ENCODE measurements at places on chromosomes 6 and 20.
A peak's percentile ranks its signal among the peaks of the same experiment; 100 is the strongest.

GRCh38 chr6:52634211-52634610 is 36.7 kb upstream of the TMEM14A start:
- DNase-seq: no peak

- DNase-seq: no peak
Measured at GRCh38 chr20:42572320-42573016, 617.2 kb downstream of the PTPRT start.

- DNase-seq: no peak
Measured at GRCh38 chr20:49464556-49464955, 17.9 kb downstream of the KCNB1 start.

GRCh38 chr20:3901028-3901705 is 12.0 kb downstream of the PANK2 start:
- DNase-seq: no peak

GRCh38 chr6:25682324-25682723 is 30.3 kb downstream of the SCGN start:
- DNase-seq: no peak

DNA sequence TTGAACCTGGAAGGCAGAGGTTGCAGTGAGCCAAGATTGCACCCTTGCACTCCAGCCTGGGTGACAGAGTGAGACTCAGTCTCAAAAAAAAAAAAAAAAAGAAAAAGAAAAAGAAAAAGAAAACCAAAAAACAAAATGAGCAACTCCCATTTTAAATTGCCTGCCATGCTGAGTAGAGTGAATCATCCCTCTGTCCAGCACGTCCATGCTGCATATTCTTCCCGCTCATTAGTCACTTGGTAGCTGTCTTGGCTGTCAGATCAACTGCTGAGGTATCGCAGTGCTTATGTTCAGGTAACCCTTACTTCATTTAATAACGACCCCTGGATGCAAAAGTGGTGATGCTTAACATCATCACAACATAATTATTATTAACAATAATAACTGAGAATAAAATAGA is 72.6 kb upstream of the RNF24 start:
- no peak for DNase-seq

- no peak for DNase-seq
Measured at GRCh38 chr20:4951299-4951698, 50.0 kb downstream of the SLC23A2 start.

GRCh38 chr6:126156973-126157372 is 170.6 kb downstream of the TRMT11 start:
- no peak for DNase-seq

- no peak for DNase-seq
Measured at GRCh38 chr20:63544958-63545516, 2.5 kb downstream of the SRMS start.

DNA sequence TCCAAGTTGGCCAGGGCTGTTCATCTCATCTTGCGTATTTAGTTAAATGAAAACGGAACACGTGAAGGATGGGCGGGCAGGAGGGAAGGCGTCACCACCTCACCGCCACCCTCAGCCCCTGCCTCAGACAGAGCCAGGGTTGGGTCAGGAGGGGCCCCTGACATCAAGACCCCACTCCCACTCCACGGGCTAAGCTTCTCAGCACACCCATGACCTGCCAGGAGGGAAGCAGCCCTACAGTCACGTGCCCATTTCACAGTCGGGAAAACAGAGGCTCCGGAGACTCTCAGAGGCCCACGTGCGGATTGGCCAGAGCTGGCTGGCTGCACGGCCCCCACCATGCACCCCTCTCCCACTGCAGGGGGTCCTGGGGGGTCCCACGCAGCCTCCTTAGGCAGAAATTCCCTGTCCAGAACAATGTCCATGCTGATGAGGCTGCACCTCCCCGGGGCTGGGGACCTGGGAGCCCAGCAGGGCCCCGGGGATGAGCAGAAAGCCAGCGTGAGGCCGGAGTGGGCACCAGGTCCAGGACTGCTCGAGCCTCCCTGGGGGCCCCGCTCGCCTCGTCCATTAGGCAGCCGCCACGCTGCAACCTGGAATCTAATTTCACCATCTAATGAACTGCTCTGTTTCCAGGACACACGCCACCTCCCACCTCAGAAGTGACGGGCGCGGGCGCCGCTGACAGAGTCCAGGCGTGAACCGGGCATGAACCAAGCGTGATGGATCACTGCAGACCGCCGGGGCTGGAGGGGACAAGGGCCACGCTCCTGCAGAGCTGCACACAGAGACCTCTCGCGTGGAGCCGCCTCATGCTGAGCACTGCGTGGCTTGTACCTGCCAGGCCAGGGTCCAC is 15.8 kb downstream of the KCNQ2 start:
- DNase-seq: no peak

DNA sequence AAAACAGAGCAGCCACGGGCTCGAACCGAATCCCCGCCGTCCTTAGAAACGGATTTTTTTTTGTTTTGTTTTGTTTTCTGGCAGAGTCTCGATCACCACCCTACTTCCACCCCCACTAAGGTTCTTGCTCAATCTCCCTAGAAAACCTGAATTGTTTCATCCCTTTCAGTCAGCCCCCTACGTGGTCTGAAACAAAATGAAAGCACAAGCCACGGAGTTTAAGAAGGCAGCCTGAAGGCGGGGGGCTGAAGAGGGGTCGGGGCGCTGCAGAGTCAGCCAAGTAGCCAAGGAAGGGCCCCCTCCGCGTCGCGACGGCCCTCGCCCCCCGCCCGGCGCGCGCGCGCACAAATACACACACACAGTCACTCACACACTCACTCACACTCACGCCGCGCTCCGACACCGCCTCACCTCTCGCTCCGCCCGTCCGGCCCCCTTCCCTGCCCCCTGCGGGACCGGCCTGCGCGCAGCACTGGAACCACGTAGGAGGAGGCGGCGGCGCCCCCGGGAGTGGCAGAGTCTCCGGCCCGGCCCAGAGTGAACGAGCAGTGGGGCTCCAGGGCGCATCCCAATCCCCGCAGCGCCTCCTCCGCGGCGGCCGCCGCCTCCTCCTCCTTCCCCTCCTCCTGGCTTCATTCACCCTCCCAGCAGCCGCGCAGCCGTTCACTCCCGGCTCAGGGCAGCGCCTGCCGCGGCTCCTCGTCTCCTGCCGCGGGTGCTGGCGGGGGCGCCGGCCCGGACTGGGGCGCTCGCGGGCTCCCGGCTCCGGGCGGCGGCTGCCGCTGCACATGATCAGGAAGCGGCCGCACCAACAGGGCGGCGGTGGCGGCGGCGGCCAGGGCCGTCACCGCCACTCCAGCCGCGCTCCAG is 1.4 kb downstream of the ATXN1 start:
- DNase-seq: peak; percentile 80

GRCh38 chr6:11722805-11723631 is 55.6 kb downstream of the ADTRP start:
- no peak for DNase-seq

DNA sequence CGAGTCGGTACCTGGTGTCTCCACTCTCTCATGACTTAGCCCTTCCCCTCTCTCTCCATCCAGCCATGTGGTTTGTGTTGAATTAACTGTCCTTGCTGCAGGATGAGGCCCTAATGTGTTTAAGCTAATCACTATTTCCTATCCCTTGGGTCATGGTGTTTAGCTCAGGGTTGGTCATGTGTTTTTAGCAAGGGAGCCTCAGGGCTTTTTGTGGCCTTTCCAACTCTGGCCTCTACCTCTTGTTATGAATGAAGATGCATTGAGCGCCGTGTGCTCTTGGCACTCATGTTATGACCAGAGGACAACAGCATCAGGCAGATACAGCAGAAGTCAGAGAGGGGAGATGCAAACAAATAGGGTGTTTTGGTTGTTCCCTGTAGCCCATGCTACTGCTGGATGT is 674.2 kb upstream of the FLRT3 start:
- DNase-seq: no peak

DNA sequence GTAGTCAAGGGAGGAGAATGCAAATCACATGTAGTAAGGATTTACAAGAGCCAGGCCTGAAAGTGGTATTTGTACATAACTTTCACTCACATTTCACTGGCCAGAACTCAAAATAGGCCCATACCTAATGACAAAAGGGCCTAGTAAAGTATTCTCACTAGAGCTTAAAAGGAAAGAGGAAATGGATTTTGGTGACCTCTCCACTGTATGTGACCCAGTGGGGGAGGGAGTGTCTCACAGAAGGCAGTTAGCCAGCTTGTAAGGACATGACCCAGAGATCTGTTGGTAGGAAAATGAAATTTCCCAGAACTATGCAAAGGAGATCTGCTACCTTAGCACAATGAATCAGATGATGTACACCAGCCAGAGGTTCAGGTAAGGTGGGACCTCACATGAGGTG is 124.4 kb downstream of the PTPRT start:
- DNase-seq: no peak

DNA sequence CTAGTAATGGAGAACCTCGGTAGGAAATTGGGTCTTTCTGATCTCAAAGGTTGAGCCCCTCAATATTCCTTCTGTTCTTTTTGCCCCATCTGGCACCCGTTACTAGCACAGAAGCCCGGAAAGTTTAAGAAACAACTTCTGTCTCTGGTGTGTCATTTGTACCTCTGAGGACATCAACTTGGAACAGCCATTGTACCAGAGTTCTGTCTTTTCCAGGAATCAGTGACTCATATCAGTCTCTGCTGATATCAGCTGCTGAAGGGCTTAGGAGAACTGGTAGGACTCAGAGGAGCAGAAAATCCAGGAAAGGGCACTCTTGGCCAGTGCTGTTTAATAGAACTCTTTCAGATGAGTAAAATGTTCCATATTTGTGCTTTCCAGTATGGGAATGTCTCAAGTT is 78.3 kb upstream of the CHD6 start:
- no peak for DNase-seq

DNA sequence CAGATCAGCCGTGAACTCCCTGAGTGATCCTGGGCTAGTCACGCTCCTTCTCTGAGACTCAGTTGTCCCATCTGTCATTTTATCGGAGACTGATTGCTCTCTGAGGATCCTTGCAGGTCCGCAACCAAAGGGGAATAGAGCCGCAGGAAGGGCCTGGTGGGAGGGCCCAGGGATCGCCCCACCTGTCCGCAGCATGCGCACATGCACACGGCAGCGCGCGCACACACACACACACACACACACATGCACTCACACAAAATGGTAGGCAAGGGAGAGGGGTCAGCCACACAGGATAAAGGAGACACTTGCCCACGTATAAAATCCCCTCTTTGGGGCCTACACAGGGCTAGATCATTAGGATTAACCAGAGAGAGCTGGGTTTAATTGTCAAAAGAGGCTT is 95.6 kb upstream of the FOXP4 start:
- no peak for DNase-seq

GRCh38 chr20:57877995-57878394 is 168.2 kb upstream of the PMEPA1 start:
- DNase-seq: no peak

DNA sequence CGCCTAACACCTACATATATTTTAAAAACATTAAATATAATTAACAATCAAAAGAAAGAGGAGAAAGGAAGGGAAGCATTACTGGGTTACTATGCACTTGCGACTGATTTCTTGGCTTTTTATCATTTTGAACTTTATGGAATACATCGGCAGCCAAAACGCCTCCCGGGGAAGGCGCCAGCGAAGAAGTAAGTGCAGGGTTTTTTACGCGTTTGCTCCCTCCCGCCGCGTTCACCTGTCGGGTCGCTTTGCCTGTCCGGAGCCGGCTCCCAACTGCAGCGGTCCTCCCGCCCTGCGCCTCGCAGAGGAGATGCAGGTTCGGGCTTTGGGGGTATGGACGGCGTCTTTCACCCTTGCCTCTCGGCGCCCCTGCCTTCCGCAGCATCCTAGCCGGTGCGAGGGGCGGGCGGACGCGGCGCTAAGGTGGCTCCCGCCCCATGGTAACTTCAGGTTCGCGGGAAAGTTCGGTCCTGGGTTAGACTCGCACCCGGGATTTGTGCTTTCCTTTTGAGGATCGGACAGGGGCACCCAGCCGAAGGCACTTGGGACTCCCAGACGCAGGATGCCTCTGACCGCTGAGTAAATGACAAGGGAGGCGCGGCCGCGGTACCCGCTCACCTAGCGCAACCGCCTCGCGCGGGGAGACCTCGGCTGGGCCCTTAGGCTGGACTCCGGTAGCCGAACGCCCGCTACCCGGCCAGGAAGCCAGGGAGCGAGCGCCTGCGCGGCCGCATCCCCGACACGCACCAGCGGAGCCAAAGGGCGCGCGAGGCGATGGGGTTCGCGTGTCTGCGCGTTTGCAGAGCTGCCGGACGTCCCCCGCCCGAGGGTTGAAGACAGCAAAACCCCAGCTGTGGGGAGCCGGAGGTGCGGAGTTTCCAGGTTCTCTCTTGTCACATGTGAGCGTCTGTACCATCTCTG is 891 bp downstream of the RSPO3 start:
- DNase-seq: peak; percentile 5

DNA sequence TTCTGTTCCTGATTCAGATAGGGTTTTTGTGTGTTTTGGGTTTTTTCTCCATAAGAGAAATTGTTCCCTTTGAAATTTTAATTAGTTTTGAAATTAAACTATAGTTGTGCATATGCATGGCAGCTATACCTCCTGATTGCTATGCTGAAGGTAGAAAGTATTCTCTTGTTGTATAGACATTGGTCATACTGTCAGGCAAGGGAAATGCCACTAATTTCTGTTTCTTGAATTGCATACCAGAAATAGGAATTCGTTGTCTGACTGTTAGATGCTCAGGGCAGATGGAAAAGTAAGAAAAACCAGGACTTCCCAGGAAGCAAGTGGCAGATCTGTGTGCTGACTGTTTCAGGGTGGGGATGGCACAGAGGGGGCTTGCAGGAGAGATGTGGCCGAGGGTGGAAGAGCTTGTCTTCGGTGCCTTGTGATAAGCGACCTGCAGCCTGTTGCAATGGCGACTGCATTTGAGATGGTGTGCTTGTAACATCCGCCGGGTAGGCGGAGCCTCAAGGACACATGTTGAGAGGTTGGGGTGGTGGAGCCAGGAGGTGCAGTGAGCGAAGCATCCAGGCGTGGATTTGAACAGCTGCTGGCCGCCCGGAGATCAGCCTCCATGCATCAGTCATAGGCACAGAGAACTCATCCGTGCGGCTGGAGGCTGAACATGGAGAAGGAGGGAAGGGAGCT is 42.8 kb downstream of the RREB1 start:
- DNase-seq: no peak

GRCh38 chr6:170295510-170296422 is 4.9 kb upstream of the DLL1 start:
- peak; percentile 36 for DNase-seq

DNA sequence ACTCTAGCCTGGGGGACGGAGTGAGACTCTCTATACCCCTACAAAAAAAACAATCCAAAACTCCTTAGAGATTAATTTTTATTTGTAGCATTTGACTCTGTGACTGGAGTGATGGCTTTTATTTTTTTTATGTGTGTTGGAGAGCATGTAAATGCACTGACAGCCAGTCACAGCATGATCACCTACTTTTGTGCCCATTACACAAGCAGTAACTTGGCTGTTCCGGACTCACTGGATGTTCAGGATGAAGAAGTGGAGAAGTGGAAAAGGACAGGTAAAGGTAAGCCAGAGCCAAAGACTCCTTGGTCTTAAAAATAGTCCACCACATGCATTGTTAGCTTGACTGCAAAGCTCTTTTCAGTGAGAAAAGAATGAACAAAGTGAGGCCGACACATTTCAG is 222.6 kb downstream of the FOXC1 start:
- no peak for DNase-seq
